Left ventricle myocardium inferior (tissue), 1 donor: ENCODE measurements at places on chromosomes 1 and 21.

DNA sequence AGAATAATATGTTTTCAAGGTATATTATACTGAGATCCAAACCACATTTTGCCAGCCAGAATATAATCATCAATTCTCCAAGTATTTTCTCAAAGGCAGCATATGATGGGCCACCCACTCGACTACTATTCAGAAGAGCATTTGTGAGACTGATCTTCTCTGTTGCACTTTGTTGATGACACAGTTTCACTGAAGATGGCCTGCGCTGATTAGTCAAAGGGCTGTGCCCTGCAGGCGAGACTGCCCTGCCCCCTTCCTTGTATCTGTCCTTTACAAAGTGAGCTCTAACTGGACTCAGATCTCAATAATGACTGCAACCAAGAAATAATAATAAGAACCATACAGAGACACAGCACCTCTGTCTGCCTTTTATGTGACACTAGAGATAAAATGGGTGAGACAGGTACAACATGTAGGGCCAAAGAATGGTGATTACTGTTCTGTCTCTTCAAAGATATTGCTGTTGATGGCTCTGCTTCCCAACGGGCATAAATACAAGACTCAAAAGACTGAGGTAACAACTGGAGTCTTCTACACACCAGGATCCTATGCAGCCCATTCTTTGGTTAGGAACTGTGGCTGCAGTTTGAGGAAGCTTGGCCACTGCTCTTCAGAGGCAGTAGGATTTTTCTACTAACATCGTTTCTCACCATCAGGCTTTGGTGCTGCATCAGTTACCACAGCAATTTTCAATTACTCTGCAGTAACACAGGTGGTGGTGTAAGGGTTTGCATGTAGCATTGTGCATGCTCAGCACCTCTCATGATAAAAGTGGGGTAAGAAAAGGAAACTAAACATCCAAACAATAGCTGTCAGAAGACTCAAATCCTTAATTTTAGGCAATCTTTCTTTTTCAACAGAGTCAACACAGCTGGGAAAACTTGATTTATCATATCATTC lies 481.1 kb downstream of the PTBP2 start:
- DNase-seq = no peak

DNA sequence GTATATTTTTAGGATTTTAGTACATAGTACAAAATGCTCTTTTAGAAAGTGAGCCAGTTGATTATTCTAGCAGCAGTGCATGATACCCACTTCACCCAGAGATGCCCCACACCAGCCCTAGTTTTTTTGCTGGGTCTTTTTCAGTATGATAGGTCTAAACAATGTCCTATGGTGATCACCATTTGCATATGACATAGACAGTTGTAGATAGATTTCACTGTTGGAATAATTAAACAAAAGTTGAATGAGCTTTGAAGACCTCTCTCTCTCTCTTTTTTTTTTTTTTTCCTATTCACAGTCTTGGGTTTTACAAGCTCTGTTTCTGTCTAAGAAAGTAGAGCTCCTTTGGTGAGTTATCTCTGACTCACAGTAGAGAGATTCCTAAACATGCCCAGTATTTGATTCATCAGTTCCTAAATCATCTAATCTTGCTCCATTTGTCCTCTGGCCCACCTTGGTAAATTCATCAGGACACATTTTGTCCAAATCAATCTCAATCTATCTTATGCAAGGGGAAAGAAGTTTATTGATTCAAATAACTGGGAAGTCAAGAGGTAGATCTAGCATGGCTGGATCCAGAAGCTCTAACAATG lies 44.7 kb upstream of the VAV3 start:
- DNase-seq = no peak

- DNase-seq = no peak
Measured at GRCh38 chr1:245810181-245810769, 655.5 kb downstream of the KIF26B start.

DNA sequence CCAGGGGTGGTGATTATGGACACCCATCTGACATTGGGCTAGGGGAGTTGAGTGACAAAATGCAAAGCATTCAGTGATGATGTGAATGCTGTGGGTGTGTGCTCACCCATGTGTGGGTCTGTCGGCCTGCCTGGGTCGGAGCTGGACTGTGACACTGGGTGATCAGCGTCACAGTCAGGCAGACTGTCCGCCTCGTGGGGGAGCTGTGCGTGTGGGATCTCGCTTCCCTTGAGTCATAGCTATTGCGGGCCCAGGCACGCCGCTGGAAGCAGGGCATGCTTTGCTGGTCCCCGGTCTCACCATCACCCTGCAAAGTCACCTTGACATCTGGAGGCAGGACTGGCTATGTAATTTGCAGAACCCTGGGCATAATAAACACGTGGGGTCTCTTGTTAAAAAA lies 156.9 kb upstream of the IGSF21 start:
- no peak for DNase-seq

GRCh38 chr21:40053007-40053406 lies 185.8 kb downstream of the PCP4 start:
- DNase-seq = peak; percentile 41

DNA sequence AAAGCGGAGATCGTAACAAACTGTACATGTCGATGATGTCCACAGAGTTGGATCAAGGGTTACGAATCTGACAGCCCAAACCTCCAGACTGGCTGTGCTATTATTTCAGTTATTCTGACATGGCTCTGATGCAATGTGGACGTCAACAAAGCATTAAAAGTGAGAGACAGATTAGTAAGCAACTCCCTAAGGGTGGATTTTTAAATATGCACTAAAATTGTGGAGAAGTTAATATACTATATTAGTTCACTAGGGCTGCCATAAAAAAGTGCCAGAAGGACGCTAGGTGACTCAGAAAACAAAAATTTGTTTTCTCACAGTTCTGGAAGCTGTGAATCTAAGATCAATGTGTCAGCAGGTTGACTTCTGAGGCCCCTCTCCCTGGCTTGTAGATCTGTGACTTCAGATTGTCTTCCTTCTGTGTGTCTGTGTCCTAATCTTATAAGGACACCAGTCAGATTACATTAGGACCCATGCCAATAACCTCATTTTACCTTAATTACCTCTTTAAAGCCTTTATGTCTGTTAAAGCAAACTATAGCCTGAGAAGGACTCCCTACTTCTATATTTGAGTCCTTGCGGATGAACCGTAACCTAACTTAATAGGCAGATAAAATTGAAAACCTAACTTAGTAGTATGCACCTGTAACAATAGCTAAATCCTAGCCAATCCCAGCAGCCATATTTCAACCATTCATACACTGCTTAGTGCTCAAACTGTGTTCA lies 66.0 kb upstream of the BACH1 start:
- DNase-seq = no peak

- DNase-seq = no peak
Measured at GRCh38 chr1:1399872-1400575, 889 bp upstream of the CCNL2 start.

- no peak for DNase-seq
Measured at GRCh38 chr1:38009088-38009840, 3.3 kb upstream of the UTP11 start.

DNA sequence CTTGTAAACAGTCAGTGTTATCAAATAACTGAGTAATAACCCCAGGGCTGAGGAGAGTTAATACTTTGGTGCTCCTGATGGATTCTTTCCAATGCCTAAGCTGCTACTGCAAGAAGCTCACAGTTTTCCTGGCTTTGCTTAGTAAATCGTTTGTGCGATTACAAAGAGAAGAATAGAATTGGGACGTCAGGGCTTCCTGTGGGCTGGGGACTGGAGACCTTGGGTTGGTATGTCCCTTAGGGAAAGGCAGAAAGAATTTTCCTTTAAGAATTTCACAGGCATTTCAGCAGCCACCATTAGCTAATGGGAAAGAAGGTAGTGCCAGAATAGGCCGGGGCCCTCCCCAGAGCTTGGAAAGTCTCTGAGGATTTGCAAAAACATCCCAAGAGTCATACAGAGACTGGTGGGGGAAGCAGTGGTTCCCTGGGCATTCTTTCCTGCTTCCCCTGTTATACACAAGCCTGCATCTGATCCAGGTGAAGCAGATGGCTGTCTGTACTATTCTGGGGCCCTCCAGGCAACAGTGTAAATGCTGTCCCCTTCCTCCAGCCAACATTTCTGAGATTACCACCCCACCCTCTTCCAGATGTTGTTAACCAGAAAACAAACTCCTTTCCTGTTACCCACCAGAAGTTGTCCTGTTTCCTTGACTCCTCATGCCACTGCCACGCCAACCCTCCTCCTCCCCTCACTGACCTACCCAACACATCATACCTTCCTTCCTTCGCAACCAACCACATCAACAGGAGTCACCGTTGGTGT lies 40.2 kb downstream of the PLXNA2 start:
- no peak for DNase-seq

DNA sequence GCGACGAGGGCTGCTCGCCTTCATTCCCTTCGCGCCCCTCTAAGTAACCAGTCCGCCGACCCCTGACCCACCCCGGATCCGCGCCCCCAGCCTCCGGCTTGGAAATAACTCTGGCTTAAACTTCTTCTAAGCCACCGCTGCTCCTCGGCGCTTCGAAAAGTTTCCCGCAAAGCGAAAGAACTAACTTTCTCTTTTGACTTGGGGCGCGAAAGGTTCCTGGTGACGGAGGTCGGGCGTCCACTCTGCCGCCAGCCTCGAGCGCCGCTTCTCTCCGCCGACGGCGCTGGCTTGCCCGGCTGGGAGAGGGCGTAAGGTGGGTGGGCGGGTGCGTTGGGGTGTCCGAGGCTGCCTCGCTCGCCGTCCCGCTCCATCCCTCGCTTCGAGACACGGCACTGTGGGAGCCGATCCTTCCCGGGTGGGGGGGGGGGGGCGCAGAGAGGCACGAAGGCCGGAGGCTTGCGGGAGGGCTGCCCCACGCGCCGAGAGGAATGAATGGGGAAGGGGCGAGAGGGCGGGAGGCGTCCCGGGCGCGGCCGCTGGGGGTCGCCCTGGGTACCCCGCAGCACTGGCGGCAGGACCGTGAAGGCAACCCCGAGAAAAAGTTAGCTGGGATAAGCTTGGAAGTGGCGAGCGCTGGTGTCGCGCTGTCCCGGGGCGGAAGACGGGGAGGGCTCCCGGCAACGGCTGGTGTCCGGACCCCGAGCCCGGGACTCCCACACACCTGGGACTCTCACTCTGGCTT lies 569 bp downstream of the ATF3 start:
- DNase-seq = peak; percentile 47

DNA sequence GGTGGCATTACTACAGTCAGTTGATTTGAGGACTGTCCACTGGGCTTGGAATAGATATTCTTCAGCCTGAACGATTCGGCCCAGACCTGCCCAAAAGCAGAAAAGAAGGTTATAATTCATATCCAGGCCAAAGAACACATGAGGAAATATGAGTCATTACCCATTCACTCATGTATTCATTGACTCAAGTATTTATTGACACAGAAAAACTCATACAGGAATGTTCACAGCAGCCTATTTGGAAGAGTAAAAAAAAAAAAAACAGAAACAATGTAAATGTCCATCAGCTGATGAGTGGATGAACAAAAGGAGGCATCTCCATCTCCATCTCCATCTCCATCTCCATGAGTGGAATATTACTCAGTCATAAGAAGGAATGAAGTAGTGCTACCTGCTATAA lies 15.9 kb downstream of the ZMYND12 start:
- DNase-seq = no peak

DNA sequence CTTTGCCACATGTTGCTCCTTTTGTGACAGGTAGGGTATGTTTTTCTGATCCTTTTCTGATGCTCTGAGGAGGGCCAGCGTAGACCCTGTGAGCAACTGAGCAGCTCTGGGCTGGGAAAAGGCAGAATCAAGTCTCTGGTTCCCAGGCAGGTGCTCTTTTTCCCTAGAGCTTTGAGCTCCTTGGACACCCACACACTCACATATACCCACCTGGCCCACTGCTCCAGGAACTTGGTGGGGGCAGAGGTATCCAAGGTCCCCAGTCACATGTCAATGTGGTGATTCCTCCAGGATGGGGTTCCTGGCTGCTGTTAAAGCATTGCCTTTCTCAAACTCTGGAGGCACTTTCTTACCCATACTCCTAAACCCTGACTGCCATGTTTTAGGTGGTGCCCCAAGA lies 5.4 kb downstream of the CD2 start:
- DNase-seq = no peak

DNA sequence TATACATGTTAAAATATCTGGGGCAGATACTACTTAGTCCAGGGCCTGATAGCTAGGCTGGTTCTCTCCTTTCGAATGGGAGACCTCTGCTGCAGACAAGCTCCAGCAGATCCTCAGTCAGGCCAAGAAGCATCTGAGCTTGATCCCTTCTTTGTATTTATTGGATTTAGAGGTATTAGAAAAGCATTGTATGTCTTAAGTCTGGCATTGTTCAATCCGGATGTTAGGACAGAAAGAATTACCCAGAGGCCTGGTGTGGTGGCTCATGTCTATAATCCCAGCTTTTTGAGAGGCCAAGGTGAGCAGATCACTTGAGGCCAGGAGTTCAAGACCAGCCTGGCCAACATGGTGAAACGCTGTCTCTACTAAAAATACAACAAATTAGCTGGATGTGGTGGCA lies 21.2 kb upstream of the EYA3 start:
- no peak for DNase-seq

GRCh38 chr1:25819491-25820246 lies at the start of gene MTFR1L:
Gene MTFR1L (plus strand): TSS chr1:25819954. CDS start chr1:25823105, 3,151 bp downstream.
- peak; percentile 90 for DNase-seq

GRCh38 chr1:14596591-14596990 lies 1.9 kb upstream of the KAZN start:
- no peak for DNase-seq

DNA sequence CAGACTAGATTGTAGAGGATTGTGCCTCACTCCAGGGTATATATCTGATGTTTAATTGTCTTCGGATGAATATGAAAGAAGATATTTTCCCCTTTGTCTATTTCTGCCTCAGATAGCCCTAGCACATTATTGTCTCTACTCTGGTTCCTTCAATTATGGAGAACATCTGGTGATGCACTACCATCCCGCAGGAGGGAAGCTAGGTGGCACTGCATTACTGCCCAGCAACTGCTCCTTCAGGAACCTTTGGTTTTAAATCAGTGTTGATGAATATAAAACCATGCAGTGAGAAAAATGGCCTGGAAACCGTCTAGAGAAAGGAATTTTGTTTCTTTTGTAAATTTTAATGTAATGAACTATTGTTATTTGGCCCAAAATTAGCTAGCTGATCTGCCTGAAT lies 68.5 kb downstream of the GPR88 start:
- DNase-seq = peak; percentile 24

DNA sequence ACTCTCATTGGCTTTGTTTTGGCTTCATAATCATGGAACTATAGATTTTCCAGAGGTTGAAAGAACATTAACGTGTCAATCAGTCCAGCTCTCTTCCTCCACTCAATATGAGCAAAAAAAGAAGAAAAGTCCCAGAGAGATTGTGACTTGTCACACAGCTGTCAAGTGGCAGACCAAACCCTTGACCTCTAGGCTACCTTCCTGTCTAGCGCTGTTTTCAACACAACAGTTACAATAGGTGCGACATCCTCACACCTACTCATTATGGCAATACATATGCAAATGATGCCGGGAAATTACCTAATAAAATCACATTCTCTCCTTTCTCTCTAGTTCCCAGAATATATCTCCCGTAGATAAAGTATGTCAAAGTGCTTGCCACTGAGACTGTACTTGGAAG lies 1.1 kb downstream of the WARS2 start:
- no peak for DNase-seq
